ENCODE measurements at places on chromosomes 3 and 15.

GRCh38 chr3:143839980-143840379 lies 8.3 kb downstream of the SLC9A9 start:
- DNase-seq: no peak

GRCh38 chr3:61452535-61453090 lies 108.8 kb upstream of the PTPRG start:
- DNase-seq: no peak

- peak; percentile 20 for DNase-seq
Measured at GRCh38 chr15:35047528-35047927, 37.6 kb downstream of the NANOGP8 start.

- DNase-seq: no peak
Measured at GRCh38 chr3:52085681-52086282, 29.4 kb upstream of the DUSP7 start.

- DNase-seq: no peak
Measured at GRCh38 chr15:39682366-39682765, 100.3 kb downstream of the FSIP1 start.

DNA sequence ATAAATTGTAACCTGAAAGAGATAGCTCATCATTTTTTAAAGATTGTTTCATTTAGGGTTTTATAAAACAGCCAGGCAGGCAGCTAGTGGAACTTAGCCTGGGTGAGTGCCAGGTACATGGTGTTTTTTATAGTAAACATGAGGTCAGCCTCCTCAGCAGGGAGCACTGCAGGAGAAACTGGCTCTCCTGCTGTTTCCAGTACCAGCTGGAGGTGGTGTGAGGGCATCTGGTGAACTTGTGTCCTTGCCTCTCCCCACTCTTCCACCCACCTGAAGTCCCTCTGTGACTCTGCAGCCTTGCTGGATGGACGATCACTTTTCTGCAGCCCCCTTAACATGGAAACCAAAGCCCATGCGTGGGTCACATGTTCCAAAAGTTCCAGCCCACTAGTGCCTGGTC lies 128.4 kb downstream of the FAM174B start:
- DNase-seq: no peak

DNA sequence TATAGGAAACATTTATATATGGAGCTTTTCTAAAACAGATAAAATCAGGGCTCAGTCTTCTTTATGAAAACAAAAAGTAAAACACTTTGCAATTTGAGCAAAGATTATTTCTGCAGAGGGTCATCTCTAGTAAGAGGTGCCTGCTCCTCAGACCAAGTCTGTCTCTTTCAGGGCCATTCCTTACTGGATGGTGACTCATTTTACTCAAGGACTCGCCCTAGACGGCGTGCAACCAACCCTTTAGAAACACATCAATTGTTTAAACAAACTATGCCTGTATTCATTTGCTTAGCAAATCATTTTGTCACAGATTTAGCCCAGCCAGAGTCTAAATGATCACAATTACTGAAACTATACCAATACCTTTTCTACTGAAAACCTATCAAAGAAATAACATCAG lies 242.8 kb upstream of the ICE2 start:
- DNase-seq: no peak

- DNase-seq: no peak
Measured at GRCh38 chr3:177959188-177959587, 577.0 kb upstream of the KCNMB2 start.

- no peak for DNase-seq
Measured at GRCh38 chr3:173037840-173038483, 103.1 kb downstream of the SPATA16 start.

GRCh38 chr3:123267821-123268220 lies 66.1 kb downstream of the SEC22A start:
- no peak for DNase-seq

DNA sequence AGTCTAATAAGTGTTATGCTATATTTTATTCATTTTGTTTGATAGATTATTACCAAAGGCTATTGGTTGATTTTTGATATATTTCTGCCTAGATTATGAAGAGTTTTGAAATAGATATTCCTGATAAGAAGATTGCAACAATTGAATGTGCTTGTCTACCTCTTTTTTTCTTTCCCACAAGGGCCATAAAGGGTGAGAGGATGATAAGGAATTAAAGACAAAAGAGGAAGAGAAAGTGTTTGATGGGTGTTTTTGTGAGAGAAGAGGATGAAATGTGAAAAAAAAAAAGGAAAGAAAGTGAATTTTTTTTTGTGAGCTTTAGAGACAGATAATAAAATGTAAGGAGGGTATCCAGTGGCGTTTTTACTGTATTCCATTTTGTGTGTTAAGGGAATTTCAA lies 244.4 kb downstream of the CHST2 start:
- DNase-seq: no peak

GRCh38 chr15:81311752-81312464 lies 12.0 kb downstream of the STARD5 start:
- no peak for DNase-seq

GRCh38 chr15:101667881-101668280 lies 15.7 kb upstream of the TM2D3 start:
- DNase-seq: no peak

GRCh38 chr15:73794443-73795133 lies 41.4 kb upstream of the INSYN1 start:
- DNase-seq: no peak

GRCh38 chr15:29945943-29946596 lies 123.8 kb upstream of the TJP1 start:
- DNase-seq: no peak

DNA sequence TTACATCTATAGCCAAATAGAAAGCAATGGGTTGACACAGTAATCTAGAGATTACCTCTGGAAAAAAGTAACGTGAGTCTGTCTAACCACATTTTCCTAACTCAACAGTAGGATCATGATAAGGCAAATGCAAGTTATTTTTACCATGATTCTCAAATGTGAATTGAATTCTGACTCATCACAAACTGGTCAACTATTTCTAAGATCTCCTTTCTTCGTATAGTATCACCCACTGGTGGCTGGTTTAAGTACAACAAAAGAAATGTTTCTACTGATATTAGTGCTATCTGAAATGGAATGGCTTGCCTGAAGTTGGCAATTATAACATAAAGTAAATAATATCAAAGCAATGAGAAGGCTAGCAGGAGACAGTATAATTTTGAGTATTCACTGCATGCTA lies 102.2 kb downstream of the ABI3BP start:
- no peak for DNase-seq

DNA sequence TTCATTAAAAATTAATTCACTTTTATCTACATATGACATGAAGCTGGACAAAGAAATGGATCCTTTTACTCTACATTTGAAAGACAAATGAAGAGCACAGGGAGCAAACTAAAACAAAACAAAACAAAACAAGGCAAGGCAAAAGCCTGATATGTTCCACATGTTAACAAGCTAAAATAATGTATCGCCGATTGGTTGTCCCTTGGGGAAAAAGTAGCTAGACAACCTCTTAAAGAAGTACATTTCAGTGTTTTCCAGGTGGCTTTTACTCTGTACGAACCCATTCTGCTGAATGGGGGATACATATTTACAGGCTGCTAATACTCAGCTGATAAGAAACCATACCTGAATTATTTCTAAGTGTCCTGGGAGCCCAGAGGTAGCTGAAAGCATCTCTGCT lies 493.0 kb upstream of the TBL1XR1 start:
- no peak for DNase-seq

DNA sequence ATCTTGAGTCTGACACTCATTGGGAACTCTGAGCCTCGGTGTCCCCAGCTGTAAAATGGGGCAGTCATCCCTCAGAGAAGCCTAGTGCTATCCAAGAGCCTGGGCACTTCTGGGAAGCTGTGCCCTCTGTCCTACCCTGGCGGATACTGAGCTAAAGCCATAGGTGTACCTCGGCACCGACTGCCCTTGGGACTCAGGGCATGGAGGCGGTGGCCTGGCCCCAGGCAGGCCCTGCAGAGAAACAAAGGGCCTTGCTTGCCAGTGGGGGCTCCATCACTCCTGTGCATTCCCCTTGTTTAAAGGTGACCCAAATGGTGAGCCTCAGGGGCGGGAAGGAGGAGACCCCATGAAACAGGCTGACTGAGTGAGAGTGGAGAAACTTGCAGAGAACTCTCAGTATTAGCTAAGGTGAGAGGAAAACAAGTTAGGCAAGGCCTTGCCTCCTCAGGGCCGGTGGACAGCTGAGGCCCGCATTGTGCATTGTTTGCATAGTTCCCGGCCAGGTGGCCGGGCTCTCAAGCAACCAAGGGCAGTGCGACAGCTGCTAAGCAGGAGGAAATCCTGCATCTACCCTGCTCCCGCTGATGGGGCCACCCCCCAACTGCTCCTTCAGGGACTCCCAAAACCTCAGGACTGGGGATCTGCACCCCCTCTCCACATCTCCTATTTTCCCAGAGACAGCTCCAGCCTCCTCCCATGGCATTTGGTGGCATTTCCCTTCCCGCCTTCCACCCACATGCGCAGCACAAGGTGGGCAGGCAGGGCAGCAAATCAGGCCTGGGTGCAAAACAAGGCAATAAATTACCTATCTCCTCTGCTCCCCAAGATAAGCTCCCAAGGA lies 4.3 kb downstream of the PFKFB4 start:
- DNase-seq: no peak

DNA sequence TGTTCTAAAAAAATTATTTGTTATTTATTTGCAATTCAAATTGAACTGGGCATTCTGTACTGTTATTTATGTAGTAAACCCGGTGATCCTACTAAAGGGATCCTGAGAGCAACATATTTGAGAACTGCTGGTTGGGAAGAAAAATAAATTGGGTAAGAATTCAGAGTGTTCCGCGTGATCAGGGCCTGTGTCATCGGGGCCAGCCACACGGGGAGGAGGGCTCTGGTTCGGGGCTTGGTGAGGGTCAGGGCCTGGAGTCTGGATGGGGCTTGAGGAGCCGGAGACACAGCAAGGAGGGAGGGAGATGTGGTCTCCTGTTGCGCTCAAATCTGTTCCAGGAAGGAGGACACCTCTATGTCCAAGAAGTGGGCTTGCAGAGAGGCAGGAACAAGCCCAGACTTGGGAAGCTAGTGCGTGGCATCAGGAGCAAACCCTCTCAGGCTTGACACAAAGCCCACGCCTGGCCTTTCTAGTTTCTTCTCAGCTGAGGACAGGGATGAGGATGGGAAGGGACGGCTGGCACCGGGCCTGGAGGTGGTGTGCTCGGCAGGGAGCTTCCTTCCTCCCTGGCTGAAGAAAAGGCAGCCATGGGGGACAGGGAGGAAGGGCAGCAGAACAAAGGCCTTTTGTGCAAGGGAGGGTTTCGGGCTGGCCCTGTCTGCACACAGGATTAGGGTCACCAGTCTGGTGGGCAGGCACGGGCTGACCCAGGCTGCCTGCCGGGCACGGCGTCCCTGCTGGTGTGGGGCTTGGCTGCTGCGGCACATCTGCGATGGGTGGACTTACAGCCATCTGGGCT lies 22.9 kb upstream of the FBLN2 start:
- no peak for DNase-seq

GRCh38 chr3:45552031-45552793 lies 42.3 kb upstream of the LIMD1 start:
- no peak for DNase-seq

GRCh38 chr15:89123181-89123525 lies 34.9 kb downstream of the ABHD2 start:
- no peak for DNase-seq

- no peak for DNase-seq
Measured at GRCh38 chr3:69212411-69213160, 90.2 kb upstream of the LMOD3 start.

DNA sequence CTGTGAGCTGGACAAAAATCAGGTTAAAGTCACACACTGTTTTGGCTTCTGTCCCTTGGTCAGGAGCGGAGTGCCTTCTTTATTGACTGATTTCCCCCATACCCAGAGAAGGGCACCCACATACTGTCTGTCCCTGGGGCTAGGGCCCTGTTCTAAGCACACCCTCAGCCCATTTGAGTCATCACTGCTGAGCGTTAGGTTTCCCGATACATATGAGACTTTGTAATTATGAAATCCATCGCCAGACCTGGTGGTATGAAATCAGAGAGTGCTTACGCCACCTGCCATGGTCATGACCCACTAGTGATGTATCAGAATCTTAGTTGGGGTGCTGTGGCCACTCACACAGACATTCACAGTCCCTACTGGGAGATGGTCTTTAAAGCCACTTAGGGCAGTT lies 96.8 kb downstream of the CHDH start:
- DNase-seq: no peak

- no peak for DNase-seq
Measured at GRCh38 chr3:70000028-70000410, 486 bp downstream of the SAMMSON start.

- no peak for DNase-seq
Measured at GRCh38 chr3:41522612-41523011, 323.3 kb downstream of the CTNNB1 start.

GRCh38 chr3:102026656-102027055 lies 177.3 kb downstream of the NFKBIZ start:
- no peak for DNase-seq

GRCh38 chr3:76245622-76246021 lies 460.3 kb upstream of the ZNF717 start:
- no peak for DNase-seq

- DNase-seq: no peak
Measured at GRCh38 chr3:43379343-43379742, 93.0 kb downstream of the SNRK start.

- no peak for DNase-seq
Measured at GRCh38 chr3:169945313-169945712, 21.3 kb upstream of the SEC62 start.

- no peak for DNase-seq
Measured at GRCh38 chr3:117238806-117239205, 529.2 kb downstream of the TUSC7 start.

- DNase-seq: no peak
Measured at GRCh38 chr3:59813148-59813538, 763.3 kb upstream of the CFAP20DC start.

DNA sequence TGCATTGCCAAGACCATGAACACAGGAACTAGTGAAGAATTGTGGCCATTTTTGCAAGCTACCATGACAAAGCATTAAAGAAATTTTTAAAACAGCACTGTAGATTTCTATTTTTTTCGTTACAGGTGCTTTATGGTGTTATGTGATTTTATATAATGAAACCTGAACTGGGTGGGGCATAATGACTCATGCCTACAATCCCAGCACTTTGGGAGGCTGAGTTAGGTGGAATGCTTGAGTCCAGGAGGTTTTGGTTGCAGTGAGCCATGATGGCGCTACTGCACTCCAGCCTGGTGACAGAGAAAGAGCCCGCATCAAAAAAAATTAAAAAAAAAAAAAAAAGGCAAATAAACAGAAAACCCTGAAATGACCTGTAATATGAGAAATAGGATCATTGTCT lies 846.7 kb downstream of the EPHA3 start:
- no peak for DNase-seq
